ENCODE measurements at places on chromosomes 11 and 22.

DNA sequence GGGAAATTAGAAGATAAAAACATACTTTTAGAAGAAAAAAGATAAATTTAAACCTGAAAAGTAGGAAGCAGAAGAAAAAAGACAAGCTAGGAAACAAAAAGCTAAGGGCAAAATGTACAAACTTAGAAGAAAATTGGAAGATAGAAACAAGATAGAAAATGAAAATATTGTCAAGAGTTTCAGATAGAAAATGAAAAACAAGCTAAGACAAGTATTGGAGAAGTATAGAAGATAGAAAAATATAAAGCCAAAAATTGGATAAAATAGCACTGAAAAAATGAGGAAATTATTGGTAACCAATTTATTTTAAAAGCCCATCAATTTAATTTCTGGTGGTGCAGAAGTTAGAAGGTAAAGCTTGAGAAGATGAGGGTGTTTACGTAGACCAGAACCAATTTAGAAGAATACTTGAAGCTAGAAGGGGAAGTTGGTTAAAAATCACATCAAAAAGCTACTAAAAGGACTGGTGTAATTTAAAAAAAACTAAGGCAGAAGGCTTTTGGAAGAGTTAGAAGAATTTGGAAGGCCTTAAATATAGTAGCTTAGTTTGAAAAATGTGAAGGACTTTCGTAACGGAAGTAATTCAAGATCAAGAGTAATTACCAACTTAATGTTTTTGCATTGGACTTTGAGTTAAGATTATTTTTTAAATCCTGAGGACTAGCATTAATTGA is 1.0 kb downstream of the MALAT1 start:
- DNase-seq = no peak

DNA sequence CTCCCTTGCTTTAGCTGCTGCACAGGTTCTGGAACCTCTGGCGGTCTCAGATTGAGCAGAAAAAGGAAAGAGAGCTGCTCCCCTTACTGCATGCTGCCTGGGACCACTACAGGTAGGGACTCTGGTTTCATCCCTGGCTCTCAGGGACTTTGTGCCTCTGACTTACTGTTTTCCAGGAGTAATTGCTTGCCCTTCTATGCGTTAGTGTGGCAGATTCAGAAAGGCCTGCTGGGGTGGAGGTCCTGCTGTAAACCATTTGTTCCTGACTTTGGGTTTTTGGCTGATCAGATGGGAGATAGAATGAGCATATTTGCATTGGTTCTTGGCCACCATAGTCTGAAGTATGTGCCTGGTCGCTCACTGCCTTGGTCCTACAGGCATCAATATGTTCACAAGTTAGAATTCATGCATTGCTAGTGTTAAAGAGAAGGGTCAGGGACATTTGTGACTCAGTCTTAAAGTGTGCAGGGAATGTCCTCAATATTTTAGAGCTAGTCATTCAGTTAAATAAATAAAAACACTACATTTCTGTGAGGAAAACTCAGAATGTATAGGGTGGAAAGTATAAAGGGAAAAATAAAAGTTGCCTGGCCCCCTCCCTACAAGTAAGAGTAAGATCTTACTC is 78.0 kb downstream of the PISD start:
- DNase-seq = no peak

DNA sequence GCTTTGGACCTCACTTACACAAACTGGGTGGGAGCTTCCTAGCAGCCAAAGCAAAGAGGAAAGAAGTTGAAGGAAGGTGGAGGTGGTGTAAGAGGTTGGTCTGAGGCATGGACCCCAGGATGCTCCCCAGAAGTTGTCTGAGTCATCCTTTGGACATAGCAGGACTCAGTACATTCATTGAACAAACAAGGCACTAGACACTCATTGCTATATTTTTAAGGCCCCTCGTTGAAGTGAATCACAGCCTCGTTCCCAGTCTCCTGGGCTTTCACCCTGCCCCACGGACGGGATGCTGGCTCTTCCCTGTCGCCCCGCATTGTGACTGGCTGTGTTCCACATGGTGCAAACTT is 95.9 kb upstream of the FGF3 start:
- DNase-seq = no peak

DNA sequence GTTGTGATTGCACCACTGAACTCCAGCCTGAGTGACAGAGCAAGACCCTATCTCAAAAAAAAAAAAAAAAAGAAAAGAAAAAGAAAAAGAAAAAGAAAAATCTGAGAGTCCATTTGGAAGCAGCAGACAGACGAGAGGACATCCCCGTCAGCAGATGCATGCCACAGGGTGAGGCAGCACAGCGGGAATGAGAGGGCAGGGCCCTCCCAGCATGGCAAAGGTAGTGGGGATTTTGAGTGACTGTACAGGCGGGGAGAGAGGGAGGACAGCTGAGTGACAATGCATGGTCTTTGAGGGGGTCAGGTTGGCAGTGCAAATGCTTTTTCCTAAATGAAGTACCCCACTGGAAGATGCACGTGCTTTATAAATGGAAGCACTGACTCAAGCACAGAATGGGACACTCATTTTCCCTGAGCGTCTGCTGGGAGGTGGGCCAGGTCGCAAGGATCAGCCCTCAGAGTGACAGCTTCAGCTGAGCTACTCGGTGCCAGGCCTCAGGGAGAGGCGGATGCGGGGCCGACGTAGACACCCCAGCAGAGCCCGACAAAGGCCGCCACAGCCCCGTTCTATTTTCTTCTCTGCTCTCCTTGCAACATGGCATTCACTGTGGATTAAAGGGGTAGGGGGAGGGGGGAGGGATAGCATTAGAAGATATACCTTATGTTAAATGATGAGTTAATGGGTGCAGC is 113.5 kb downstream of the SHANK2 start:
- DNase-seq = no peak

GRCh38 chr11:27973851-27974536 is 134.0 kb downstream of the KIF18A start:
- DNase-seq = no peak

- DNase-seq = no peak
Measured at GRCh38 chr11:94938095-94939055, 35.0 kb downstream of the CWC15 start.

Measured in anterior cingulate cortex (tissue), 58 donors.